Right atrium auricular region (tissue), 2 donors: ENCODE measurements at places on chromosomes 12 and 14.

DNA sequence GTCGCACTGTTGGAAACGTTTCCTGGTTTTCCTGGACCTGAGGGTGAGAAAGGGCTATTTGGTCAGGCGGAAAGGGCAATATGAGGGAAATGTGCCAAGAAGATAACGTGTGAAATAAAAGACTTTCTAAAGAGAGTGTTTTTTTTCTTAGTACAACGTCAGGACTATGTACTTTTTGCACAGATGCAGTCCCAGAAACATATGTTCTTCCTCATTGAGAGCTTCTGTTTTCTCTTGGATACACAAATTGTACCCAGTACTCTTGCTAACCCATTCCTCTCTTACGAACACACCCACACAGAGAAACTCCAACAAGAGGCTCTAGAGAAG is 669 bp upstream of the PKP2 start:
- no peak for DNase-seq
- peak overlapping the region; percentile 53 for H3K27ac ChIP-seq
- H3K36me3 ChIP-seq: no peaks in the 10 kb centered on the region
- H3K27me3 ChIP-seq: no peaks in the 10 kb centered on the region
- peak overlapping the region; percentile 72 for H3K4me3 ChIP-seq

DNA sequence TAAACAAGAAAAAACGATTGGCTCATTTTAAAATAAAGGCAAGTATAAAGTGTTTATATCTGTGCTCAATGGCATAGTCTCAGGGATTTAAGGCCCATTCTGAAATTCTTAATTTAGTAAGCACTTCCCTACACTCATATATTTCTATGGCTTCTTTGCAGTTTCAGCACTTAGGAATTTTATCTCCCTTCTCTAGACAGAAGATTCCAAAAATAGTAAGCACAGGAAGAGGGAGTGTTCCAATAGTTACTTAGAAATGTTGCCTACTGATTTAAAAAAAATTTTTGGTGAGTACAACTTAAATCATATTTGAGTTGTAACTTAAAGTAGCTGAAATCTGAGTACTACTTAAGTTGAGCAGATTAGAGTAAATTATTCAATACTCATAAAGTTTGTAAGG is 19.8 kb downstream of the INSM2 start:
- H3K27ac ChIP-seq: no peak overlapping the region
- H3K27me3 ChIP-seq: no peaks in the 10 kb centered on the region
- no peaks in the 10 kb centered on the region for H3K36me3 ChIP-seq
- H3K4me3 ChIP-seq: no peak overlapping the region

GRCh38 chr14:58077621-58078020 is 74.4 kb downstream of the ARMH4 start:
- no peak for DNase-seq
- H3K4me3 ChIP-seq: no peak overlapping the region
- no peaks in the 10 kb centered on the region for H3K36me3 ChIP-seq
- H3K27ac ChIP-seq: no peak overlapping the region
- no peaks in the 10 kb centered on the region for H3K4me1 ChIP-seq

GRCh38 chr14:92259613-92260357 is 63.2 kb upstream of the SLC24A4 start:
- no peaks in the 10 kb centered on the region for H3K27me3 ChIP-seq
- no peak overlapping the region for H3K27ac ChIP-seq
- no peak for DNase-seq

DNA sequence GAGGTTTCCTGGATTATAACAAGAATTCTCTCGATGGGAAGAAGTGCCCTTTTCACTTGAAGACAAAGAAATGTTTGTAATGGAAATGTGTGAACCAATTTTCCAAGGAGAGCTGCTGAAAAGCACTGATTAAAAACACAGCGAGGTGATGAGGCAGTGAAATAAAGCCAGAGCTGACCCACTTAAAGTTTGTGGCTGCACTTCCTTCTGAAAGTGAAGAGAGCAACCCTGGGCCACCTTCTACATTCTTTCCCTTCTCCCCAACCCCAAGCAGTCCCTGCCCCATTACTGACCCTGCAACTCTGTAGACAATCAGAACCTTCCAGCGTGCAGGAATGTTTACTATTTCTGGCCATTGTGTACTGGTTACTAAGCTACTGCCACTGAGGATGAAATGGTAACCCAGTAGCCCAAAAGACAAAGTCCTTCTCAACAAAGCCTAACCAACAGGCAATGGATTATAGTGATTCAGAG is 173.9 kb downstream of the TTC7B start:
- peaks cover 43% of the 10 kb centered on the region for H3K4me1 ChIP-seq
- peaks cover 7% of the 10 kb centered on the region for H3K36me3 ChIP-seq
- peak overlapping the region; percentile 77 for H3K27ac ChIP-seq
- no peak for DNase-seq
- no peaks in the 10 kb centered on the region for H3K27me3 ChIP-seq

DNA sequence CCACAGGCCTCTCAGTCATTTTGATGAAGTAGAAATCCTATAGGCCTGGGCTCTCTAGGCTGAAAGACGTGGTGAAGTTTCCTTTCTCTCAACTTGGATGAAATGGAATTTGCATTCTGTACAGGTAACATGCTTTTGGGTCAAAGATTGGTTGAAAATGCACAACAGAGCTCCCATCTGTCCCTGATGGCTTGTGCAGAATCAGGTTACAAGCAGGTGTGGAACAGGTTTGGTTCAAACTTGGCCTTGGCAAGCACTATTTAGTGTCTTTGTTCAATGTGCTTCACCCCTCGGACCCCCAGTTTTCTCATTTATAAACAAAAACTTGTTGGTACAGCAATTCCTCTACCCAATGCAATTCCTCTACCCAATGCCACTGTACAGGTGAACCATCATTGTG is 1493.0 kb downstream of the AACS start:
- no peak overlapping the region for H3K4me3 ChIP-seq
- no peak overlapping the region for H3K27ac ChIP-seq
- no peaks in the 10 kb centered on the region for H3K36me3 ChIP-seq
- no peaks in the 10 kb centered on the region for H3K27me3 ChIP-seq

DNA sequence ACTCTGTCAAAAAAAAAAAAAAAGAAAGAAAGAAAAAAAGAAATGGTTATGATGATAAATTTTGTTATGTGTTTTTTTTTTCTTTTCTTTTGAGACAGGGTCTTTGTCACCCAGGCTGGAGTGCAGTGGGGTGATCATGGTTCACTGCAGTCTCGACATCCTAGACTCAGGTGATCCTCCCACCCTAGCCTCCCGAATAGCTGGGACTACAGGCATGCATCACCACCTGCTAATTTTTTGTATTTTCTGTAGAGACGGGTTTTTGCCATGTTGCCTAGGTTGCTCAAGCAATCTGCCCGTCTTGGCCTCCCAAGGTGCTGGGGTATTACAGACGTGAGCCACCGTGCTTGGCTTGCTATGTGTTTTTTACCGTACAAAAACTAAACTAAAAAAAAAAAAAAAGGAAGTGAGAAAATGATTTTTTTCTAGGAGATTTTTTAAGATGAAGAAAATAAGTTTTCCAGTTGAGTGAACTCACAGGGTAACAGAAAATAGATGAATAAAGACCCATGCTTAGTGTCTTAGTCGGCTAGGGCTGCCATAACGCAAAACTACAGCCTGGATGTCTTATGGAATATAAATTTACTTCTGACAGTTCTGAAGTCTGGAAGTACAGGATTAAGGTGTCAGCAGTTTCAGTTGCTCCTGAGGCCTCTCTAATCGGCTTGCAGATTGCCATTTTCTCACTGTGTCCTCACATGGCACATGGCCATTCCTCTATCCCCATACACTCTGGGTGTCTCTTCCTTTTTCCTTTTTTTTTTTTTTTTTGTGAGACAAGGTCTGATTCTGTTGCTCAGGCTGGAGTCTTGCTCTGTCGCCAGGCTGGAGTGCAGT is 13.2 kb upstream of the APOF start:
- no peaks in the 10 kb centered on the region for H3K4me1 ChIP-seq
- peak; percentile 50 for DNase-seq
- no peaks in the 10 kb centered on the region for H3K36me3 ChIP-seq

DNA sequence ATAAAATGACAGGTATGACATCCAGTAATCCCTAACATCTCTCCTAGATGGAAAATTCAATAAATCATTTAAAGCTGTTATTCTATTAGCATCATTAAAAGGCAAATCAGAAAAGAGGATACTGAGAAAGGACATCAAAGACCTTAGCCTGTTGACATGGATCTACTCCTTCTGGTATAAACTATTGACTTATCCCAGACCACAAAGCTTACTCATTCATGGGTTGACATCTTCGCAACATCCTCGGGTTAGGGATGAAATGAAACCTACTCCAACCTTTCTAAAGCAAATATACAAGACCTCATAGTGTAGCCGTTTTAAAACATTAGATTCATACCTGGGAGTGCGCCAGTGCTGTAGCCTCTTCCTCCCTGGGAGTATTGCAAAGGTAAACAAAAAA is 191.5 kb upstream of the BTG1 start:
- DNase-seq: no peak
- H3K4me1 ChIP-seq: peaks cover 9% of the 10 kb centered on the region
- no peaks in the 10 kb centered on the region for H3K27me3 ChIP-seq

DNA sequence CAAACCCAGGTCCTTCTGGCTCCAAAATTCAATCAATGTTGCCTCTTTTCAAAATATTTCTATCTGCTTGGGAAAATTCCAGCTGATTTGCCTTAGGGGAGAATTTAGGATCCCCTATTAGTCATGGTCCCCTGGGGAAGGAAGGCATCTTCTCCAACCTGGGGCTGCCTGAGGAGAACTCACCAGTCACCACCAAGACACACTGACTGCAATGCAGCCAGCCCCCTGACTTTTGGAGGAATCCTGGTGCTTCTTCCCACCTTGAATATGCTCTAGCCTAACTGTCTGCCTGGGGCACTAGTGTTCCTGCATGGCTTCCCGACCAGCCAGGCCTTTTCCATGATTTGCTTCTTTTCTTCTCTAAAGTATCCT is 71.8 kb upstream of the BCL2L14 start:
- no peaks in the 10 kb centered on the region for H3K4me1 ChIP-seq
- DNase-seq: no peak
- H3K27me3 ChIP-seq: no peaks in the 10 kb centered on the region
- H3K27ac ChIP-seq: no peak overlapping the region
- H3K4me3 ChIP-seq: no peak overlapping the region

DNA sequence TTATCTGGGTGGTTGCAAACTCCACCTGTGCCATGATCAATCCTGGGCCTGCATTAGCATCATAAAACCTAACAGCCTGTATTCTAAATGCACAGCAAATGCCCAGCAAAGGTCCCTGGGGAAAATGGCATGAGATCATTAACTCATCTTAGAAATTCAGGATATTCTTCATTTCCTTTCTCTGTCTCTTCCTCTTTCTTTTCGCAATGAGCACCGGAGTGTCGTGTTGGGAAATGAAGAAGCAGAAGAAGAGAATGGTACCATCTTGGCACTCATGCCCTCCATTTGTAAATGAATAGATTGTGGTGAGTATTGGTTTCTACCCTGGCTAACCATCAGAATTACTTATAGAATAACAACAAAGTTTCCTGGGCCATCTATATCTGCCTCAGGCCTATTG is 193.6 kb downstream of the GALC start:
- H3K27ac ChIP-seq: no peak overlapping the region
- H3K27me3 ChIP-seq: no peaks in the 10 kb centered on the region
- no peaks in the 10 kb centered on the region for H3K36me3 ChIP-seq

DNA sequence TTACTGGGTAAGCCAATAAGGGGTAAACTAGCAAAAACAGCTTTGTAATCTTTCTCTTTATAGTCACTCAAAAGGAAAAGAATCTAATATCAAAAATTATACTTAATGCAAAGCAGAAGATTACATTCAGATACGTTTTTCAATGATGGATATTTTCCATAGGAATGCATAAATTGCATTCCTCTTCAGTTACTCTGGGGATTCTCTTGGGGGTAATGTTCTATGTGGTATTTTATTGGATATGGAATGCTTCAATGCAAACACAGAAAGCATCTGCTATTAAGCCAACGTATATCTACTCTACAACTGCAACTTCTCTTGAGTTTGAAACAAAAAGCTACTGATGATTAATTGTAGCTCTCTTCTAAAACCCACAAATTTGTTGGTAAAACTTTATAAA is 106.0 kb downstream of the SLC41A2 start:
- no peak overlapping the region for H3K27ac ChIP-seq
- no peaks in the 10 kb centered on the region for H3K27me3 ChIP-seq
- H3K4me1 ChIP-seq: no peaks in the 10 kb centered on the region

DNA sequence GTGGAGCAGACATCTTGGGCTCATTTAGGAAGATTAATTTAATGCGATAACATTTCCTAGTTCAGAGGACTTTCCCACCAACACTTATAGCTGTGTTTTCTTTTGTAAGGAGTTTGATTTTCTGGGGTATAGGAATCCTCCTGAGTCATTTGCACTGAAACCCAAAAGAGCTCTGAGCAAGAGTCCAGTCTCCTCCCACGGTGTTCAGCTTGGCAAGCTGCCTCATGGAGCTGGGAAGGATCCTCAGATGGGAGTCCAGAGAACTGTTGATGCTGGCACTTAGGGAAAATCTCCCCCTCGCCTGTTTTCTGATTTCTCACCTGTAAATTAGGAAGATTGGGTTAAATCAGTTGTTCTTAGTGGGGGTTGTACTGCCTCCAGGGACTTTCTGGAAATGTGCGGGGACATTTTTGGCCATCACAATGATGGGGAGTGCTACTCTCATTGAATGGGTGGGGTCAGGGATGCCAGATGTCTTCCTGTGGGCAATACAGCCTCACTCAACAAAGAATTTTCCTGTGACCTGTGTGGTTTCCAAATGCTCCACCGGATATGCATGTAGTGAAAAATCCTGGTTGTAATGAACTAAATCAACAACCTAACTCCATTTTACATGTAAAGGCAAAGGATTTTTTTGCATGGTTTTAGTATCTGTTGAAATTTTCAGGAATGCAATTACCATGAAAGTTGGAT is 150.6 kb downstream of the ADCK1 start:
- no peaks in the 10 kb centered on the region for H3K27me3 ChIP-seq
- H3K27ac ChIP-seq: no peak overlapping the region
- no peaks in the 10 kb centered on the region for H3K4me1 ChIP-seq
- DNase-seq: no peak

DNA sequence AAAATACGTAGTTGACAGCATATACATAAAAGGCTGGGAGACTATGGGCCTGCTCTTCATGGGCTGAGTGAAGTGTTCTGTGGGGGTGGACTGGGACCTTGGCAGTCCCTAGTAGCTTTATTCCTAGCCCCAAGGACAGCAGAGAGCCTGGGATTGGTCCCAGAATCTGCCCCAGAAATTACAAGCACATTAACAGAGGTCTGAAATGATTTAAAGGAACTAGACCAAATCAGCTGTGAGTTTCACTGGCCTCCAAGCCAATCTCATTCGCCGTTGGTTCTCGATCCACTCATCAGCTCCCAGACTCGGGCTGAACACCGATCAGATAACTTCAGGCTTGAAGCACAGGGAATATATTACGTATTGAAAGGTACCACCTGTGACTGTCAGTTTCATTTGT is 77.0 kb upstream of the PSMC1 start:
- H3K4me3 ChIP-seq: no peak overlapping the region
- no peak for DNase-seq
- peaks cover 13% of the 10 kb centered on the region for H3K4me1 ChIP-seq
